Stimulated activated CD4-positive, alpha-beta T cell treated with anti-CD3 and anti-CD28 coated beads, Interleukin-15, amount 100 ng/mL, for 48 hours (primary cell): ENCODE measurements at places on chromosomes 2 and 18.
A peak's percentile ranks its signal among the peaks of the same experiment; 100 is the strongest.

- DNase-seq: no peak
Observed at GRCh38 chr18:69992776-69993175, 45.1 kb upstream of the CD226 start.

- DNase-seq: no peak
Observed at GRCh38 chr2:63738019-63738418, 103.7 kb upstream of the UGP2 start.

DNA sequence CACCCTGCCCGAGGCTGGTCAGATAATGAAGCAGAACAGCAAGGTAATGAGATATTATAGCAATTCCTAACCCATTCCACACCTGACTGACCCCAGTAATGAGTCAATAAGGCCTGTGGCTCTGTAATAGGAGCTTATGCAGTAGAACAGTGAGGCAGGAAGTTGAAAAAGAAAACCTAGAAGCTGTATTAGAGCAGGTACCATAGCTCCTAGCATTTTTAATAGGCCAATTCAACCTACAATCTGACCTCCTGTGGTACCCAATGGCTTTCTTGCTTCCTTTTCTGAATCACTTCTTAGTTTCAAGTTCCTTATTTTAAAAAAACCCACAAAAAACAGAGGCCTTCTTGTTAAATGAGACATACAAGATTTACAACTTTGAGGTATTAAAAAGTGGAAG lies 43.6 kb upstream of the MAP2 start:
- no peak for DNase-seq

- no peak for DNase-seq
Observed at GRCh38 chr2:85423525-85423924, 5.0 kb downstream of the SH2D6 start.

DNA sequence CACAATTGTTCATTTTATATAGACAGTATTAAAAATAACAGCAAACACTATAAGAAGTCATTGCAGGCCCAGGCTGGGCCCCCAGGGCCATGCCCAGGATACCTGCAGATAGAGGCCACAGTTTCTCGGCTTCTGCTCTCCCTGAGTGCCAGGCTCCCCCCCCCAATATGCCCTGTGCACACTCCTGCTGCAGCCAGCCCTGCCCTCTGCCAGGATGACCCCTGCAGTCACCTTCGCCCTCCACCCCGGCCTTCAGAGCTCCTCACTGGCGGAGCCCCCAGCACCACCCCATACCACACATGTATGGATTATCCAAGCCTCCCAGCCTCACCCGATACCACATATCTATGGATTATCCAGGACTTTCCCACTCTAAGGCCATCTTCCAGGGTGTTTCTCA lies 104.5 kb downstream of the TPO start:
- DNase-seq: no peak

- DNase-seq: no peak
Observed at GRCh38 chr18:5951515-5952091, 56.3 kb upstream of the TMEM200C start.

DNA sequence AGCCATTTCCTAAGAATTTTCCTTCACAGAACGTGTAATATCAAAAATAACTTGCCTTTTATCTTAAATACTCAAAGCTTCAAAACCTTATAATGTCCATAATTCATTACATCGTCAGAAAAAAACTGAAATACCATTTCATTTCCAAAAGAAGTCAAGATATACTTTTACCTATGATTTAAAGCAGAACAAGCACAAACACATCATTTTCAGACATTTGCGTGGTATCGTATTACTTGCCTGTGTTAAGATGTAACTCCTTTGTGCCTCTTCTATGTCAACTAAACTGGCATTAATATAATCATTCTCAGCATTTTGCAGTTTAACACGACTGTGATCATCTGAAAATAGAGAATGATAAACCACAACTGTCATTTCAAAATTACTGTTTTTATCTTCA lies 47.5 kb downstream of the PTPN2 start:
- DNase-seq: no peak

- no peak for DNase-seq
Observed at GRCh38 chr2:135948141-135948540, 37.3 kb downstream of the DARS1 start.

DNA sequence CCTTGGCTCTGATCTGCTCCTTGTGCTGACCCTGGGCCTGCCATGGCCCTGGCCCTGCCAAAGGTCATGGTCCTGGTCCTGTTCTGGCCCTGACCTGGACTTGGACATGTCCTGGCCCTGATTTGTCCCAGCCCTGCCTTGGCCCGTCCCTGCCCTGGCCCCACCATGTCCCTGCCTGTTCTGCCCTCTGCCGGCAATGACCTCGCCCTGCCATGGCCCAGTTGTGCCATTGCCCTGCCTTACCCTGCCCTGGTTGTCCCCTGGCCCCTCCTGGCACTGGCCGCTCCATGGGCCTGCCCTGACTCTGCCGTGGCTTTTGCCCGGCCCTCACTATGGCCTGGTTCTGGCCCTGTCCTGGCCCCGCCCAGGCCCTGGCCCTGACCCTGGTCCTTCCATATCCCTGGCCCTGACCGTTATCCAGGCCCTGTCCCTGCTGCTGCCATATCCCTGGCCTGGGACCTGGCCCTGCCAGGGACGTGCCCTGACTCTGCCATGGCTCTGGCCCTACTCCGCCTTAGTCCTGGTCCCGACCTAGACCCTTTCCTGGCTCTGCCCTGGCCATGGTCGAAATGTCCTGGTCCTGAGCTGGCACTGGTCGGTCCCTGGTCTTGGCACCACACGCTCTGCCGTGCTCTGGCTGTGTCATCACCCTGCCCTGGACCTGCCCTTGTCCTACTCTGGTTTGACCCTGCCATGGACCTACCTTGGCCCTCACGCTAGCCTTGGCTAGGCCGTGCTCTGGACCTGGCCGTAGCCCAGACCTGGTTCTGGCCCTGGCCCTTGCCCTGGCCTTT lies 6.8 kb upstream of the ANKRD62 start:
- DNase-seq: no peak

DNA sequence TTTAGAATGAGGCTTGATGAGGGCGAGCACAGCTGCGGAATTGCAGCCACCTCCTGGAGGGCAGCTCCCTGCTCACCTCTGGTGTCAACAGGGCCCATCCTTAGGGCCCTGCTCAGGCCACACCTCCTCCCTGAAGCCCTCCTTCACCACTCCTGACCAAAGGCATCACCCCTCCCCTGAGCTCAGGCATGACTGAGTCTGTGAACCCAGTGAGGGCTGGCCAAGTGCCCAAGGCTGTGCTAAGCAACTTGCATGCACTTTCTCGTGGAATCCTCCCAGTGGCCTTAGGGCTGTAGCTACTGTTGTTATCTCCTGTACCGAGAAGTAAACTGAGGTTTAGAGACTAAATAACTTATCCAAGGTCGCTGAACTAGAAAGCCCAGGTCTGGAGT lies 101.7 kb downstream of the KLHL29 start:
- no peak for DNase-seq

- no peak for DNase-seq
Observed at GRCh38 chr2:208352644-208353567, 53.7 kb upstream of the PTH2R start.

GRCh38 chr2:238065071-238065846 lies 4.5 kb downstream of the SCLY start:
- DNase-seq: no peak

GRCh38 chr2:120731175-120731574 lies 4.5 kb upstream of the GLI2 start:
- no peak for DNase-seq

DNA sequence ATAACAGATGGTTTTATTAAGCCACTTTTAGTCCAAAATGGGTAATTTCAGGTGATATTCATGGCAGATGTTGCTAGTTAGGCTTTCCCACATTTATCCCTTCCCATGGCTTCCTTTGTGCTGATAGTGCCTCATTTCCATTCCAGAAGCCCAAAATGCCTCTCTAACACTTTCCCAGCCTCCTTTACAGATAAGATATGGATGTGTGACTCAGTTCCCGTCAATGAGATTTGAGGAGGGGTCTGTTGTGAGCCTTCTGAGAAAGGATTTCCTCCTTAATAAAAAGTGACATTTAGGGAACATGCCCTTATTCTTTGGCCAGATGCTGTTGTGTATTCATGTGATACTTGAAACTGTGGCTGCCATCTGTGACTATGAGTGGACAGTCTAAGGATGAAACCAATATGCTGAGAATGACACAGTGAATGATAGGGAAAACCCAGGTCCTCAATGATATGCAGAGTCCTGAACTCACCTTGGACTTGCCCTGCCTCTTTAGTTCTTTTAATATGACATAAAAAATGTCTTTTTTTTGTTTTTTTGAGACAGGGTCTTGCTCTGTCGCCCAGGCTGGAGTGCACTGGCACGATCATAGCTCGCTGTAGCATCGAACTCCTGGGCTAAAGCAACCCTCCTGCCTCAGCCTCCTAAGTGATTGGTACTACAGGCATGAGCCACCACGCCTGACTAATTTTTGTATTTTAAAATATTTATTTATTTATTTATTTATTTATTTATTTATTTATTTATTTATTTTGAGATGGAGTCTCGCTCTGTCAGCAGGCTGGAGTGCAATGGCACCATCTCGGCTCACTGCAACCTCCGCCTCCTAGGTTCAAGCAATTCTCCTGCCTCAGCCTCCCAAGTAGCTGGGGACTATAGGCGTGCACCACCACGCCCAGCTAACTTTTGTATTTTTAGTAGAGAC lies 5.8 kb upstream of the ACSL3 start:
- DNase-seq: no peak

DNA sequence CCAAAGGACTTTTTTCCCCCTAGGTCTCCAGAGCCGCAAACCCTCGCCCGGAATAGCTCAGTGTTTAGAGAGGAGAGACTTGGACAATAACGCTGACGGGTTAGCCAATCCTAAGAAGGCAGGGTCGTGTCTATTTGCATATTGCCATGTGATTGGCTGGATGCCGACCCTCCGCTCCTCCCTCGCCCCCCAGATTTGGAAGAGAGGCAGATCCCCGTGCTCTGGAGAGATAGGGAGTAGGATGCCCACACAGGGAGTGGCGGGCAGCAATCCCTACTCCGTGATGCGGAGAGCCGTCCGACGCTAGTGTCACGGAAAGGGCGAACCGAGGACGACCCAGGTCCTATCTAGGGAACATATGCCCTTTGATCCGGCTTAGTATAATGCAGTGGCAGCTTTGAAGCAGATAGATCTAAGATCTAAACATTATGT lies 1.4 kb downstream of the WNT6 start:
- no peak for DNase-seq

DNA sequence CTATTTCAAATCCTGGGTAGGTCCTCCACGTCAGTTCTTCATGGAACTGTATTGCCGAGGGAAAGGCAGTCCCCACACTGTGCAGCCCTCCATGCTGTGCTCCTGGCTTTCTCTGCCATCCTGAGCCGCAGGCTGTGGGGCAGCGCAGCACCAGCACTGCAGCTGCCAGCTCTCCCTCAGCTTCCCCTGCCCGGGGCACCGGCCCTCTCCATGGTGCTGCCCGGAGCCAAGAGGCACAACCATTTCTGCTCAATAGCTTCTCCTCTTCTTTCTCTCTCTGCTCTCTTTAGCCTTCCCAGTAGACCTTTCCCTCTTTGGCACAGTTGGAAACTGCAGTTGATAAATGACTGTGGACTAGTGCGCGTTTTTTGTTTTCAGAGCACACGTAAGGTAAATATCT lies 12.1 kb downstream of the ANKRD23 start:
- no peak for DNase-seq

DNA sequence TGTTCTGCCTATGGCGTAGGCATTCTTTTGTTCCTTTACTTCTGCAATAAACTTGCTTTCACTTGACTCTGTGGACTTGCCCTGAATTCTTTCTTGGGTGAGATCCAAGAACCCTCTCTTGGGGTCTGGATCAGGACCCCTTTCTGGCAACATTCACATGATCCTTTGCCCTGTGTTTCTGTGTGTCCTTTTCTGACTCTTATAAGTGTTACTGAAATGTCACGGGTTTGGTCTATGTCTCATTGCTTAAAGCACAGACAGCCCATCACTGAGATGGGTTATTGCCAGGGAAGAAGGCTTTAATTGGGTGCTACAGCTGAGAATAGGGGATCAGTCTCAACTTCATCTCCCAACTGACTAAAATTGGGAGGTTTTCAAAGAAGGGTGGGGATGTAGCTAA lies 110.9 kb upstream of the XPO1 start:
- DNase-seq: no peak

DNA sequence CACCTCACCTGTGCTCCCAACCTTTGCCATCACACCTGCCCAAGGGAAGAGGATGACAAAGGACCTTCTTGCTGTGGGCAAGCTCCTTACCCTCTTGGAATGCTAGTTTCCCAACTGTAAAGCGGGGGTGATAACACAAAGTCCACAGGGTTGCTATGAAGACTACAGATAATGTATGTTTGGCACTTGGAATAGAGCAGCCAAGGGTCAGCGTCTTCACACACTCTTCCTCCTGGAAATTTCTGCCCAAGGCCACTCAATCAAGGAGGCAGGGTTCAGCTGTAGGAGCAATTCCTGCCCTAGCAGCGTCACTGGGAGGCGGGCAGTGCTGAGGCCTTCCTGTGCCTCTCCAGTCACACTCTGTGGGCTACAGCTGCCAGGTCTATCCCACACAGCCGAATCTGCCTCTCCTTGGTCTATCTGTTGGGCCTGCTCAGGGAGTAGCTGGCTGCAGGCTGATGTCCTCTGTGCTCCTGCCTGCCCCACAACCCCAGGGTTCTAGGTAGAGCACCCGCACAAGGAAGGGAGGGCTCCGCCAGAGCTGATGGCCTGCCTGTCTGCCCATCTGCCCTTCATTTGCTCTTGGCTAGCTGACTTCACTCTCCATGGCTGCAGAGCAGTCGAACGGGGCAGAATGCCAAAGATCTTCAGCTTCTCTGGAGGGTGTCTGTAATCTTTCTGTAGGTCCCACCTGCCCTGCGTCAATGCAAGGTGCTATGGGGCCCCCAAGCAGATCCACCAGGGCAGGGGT lies 91.9 kb downstream of the MRO start:
- no peak for DNase-seq

- no peak for DNase-seq
Observed at GRCh38 chr2:161972232-161972631, 101.8 kb downstream of the DPP4 start.

GRCh38 chr2:45610281-45611019 lies 617 bp downstream of the SRBD1 start:
- peak; percentile 10 for DNase-seq

DNA sequence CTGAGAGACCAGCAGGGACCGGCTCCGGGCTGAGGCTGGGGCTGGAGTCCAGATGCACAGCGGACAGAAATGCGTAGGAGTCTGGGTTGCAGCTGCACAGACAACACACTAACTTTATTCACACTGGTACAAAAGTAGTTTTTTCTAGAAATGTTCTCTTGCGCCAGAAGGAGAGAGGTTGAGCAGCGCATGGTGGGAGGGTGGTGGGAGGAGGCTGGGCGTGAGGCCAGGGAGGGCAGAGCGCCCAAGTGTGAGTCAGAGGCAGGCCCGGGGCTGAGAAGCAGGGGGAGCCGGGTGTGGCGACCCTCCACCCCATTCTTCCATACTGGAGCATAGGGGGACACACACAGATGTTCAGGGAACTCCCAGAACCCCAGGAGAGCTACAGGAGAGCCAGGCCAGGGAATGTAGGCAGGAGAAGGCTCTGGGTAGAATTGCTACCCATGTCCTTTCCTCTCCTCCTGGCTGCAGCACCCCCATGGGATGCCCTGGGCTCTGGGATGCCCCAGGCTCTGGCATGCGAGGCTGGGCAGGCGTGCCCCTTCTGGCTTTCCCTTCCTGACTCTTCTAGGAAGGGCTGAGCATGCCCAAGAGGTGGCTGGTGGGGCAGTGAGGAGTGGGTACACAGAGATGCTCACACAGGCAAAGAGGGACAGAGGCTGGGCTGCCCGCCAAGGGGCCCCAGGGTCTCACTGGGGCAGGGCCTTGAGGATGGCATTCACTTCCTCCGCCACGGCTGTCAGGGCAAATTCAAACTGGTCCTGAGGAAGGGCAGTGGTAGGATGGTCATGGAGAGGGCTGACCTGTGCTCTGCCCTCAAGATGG lies 10.6 kb downstream of the DNAJB2 start:
- no peak for DNase-seq
